Iris pigment epithelial cell (primary cell): ENCODE measurements at places on chromosomes 4 and X.

DNA sequence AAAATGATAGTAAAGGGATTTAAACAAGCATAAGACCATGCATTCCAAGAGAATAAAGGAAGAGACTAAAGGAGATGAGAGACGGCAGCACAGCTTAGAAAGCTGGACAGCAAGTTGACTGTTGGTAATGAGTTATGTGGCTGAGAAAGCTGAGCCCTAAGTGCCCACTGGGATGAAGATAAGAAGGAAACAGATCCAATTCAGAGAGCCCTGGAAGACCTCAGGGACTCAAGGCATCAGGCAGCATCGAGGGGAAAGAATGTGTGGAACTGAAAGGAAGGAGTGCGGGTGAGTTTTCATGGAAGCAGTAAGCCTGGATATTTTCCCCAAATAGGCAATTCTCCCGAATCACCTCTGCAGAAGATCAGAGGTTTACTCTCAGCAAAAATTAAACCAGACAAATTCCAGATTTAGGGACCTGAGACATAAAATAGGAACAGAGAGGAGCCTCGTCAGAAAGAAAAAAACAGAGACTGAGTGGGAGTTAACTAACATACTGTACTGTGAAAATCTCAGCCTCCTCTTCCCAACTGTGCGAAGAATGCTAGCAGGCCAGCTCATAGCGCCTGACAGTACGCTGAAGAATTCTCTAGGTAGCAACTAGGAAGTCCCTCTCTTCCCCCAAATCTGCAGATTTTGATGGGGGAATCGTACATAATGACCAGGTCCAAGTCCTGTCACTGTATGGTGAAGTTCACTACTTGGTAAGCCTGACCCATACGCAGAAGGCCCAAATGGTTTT lies 187.7 kb upstream of the TAPT1 start:
- DNase-seq: no peak

DNA sequence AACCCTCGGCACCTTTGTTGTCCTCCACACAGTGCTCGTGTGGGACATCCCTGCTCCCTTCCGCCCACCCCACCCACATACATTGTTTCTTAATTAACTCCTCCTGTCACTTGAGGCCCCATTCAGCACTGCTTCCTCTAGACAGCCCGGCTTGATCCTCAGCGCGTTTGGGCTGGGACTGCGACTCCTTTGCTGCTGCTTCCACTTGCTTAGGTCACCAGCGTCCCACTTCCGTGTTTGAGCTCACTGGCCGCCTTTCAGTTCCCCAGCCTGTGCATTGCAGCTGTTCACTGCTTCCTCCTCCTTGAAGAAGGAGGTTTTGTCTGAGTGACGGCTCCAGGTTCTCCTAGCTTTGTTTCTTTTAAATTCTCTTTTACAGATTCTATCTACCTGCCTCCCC lies 16.1 kb downstream of the RNF4 start:
- peak; percentile 51 for DNase-seq

GRCh38 chr4:25425361-25425760 lies 48.3 kb downstream of the ANAPC4 start:
- no peak for DNase-seq

DNA sequence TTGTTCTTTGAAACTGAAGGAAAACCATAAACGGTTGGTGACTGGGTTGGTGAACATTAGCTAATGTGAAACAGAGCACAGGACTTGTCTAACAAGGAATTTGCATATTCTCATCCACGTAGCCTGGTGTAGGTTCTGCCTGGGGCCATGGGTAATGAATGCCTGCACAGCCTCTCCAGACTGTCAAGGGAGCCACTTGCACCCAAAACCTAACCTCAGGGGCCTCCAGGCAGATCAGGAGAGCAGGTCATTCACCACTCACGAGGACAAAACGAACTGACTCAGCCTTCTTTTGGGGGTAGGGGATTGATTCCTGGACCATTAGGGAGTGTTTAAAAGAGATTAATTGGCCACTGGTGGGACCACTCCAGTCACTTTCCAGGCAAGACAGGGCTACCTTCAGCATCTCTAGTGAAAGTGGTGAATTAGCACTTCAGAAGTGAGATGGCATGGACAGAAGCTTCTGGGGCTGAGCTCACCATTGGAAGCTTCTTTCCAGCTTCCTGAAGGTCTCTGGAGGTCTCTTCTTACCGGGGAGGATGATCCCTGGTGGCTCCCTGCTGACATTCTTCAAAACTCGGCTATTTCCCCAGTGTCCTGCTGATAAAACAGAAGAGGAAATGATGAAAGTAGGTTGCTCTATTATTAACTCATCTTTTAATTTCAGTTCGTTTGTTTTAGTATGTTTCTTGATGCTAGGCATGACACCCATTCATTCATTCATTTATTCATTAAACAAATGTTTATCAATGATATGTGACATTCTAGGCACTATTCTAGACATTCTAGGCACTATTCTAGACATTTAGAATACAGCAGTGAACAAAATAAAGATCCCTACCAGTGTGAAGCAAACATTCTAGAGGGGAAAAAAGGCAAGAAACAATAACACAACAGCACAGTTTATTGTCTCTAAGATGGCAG lies 104.5 kb upstream of the LNX1 start:
- DNase-seq: no peak

DNA sequence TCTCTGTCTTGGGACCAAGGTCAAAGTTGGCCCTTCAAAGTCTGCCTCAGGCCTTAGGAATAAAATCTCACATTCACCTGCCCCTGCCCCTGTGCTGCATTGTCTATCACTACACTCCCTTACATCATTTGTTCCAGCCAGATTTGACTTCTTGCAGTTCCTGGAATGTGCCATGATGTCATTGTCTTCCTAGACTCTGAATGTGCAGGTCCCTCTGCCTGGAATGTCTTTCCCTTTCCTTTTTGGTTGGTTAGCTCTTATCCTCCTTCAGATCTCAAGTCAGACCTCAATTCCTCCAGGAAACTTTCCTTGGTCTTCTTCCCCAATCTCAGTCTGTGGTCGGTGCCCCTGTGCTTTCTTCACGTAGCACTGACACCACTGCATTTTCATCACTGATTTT lies 67.7 kb upstream of the EFNB1 start:
- DNase-seq: no peak

DNA sequence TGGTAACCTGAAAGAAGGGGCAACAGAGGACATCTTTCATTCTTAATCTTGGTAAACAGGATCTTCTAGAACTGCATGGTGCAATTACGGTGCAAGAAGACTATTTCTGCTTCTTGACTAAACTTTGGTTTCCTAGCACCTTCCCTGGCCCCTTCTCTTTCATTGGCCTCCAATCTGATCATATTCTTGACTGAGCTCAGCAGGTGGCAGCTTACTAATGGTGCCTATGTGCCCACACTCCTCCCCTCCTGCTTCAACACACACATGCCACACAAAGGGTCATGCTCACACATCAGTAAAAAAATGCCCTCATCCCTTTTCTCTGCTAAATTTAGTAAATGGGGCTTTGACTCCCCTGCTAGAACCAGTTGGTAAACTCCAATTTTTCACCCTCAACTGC lies 400.5 kb upstream of the MAOA start:
- DNase-seq: no peak

- DNase-seq: no peak
Observed at GRCh38 chrX:43878906-43879526, 3.2 kb downstream of the MAOB start.

DNA sequence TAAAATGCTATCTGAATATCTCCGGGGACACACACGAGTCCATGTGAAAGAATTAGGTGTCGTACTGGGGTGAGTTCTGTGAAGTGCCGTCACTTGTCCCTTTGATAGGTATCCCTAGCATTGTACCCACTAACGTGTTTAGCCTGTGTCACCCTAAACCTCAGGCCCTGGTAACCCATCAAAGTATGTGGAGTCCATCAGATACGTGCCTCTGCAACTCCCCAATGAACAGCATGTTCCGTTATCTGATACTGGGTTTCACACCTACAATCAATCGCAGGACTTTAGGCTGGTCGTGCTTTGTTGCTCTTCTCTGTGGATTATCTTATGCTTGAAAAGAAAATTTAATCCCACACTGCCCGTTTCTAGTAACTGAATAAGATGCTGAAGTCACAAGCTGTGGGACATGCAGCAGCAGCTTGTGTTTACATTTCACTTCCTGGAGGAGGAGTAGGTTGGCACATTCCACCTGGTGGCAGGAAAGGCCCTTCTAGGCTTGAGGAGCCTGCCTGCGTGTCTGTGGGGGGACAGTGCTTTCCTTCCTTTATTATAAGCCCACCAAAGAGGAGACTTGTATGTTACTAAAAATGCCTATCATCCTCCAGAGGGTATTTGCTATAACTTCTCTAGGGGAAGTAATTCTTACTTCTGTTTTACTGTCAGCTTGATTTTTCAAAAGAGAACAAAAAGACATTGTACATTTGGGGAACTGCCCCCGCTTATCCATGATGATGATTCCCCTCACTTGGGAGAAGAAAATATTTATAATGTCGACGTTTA lies 127.2 kb downstream of the FNIP2 start:
- DNase-seq: peak; percentile 63

DNA sequence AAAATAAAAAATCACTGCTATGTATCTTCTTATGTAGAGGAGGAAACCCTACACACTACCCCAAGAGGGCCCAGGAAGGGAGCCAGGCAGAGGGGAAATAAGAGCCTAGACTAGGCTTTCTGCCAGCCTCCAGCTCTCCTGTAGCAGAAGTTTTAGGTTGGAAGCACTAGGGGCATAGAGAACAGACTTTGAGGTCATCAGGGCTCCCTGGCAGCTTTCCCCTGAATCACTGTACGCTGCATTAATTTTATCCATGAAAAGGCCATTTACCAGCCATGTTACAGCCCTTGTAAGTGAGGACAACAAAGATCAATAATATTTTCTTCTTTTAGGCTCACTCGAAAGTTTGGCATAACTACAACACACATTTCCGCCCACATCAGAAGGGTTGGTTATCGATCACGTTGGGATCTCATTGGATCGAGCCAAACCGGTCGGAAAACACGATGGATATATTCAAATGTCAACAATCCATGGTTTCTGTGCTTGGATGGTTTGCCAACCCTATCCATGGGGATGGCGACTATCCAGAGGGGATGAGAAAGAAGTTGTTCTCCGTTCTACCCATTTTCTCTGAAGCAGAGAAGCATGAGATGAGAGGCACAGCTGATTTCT lies 24.7 kb downstream of the RPL9 start:
- DNase-seq: no peak

GRCh38 chr4:81466841-81467671 lies 4.7 kb downstream of the RASGEF1B start:
- DNase-seq: peak; percentile 54

DNA sequence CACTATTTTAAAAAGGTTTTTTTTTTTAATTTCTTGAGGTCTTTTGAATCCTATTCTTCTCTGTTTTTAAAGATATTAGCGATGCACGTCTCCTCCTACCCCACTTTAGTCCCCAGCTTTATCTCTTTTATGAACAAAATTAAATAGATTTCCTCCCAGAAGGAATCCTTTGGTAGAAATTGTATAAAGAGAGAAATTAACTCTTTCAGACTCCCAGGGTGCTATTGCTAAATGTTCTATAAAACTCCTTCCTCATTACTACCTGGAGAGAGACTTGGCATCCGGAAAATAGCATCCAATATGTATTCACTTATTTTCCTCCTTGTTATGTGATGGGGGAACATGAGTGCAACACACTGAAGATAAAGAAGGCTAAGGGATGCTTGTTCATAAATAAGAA lies 16.5 kb upstream of the PACRGL start:
- no peak for DNase-seq

- no peak for DNase-seq
Observed at GRCh38 chr4:36549252-36549651, 267.8 kb downstream of the DTHD1 start.

GRCh38 chr4:56768763-56769162 lies 52.7 kb downstream of the SPINK2 start:
- DNase-seq: no peak

DNA sequence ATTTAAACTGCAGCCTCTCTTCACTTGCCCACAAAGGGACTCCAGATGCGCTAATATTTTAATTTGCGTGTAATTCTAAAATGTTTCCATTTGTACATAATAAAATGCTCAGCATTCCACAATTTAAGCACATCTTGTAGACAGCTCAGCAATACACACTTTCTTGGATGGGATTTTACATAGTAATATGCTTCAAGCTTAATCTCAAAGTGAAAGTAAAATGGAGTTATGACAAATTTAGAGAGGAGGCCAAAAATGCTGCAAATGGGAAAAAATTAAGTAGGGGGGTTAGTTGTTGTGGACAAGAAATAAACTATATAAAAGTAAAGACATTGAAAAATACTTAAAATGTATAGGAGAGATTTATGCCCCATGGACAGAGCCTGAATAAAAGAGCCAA lies 149.1 kb downstream of the FBXO8 start:
- no peak for DNase-seq

DNA sequence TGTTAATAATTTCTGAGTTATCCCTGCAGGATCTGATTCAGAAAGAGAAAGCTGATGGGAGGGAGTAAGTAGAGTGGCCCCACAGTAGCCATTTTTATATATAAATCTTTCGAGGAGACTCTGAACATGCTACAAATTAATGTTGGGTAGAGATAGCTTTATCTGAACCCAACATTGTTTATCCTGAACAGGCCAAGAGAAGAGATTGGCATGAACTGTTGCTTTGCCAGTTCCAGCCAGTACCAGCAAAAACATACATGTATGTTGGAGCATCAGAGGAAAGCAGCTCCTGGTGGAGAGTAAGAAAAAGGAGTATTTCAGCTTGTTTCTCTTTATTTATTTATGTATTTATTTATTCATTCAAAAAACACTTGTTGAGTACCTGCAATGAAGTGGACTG lies 1.6 kb downstream of the MAOA start:
- no peak for DNase-seq

DNA sequence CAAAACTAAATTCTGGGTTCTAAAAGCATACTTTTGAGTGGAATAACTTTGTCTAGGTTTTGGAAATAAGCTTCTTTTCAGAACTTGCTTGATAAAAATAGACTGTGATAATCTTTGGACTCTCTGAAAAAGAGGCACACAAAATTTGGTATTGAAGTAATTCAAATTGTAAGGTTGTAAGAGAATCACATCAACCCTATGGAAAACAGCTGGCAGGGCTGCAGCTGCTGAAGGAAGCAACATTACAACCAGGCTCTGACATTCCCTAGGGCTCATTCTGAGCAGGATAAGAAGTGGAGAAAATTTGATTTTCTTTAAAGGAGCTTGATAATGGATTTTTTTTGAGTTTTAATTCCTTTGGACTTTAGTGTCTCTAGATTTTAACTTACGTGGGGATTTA lies 147.6 kb downstream of the FSTL5 start:
- no peak for DNase-seq

- no peak for DNase-seq
Observed at GRCh38 chrX:123603491-123603890, 129.4 kb downstream of the THOC2 start.

- DNase-seq: no peak
Observed at GRCh38 chr4:7323872-7324650, 110.7 kb downstream of the PSAPL1 start.
